Stimulated activated CD8-positive, alpha-beta memory T cell treated with anti-CD3 and anti-CD28 coated beads, Interleukin-7, amount 100 ng/mL, for 4 hours (primary cell): ENCODE measurements at places on chromosomes 4 and X.

DNA sequence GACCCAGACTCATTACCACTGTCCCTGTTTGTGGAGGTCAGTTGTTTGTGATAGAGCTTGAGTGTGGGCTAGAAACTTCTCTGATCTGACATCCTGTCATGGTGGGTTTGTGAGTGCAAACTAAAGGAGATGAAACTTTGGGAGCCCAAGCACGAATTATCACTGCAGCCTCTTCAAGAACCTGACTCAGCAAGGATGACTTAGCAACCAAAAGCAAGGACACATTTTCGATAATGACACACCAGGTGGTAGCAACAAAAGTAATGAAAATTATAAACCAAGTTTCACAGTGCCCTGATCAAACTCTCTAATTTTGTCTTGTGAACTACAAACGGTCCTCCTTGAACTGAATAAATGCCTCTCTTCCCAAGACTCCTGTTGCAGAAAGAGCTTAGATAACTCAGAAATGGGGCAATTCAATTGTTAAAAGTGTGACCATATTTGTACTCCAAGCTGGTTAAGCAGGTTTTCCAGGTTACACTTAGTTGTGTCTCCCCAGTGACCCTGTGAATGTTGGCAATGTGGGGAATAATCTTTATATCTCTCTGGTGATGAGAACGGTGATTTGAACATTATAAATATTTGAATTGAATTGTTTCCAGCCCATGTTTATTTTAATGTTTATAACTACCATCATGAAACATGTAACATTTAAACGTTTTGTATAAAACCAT lies 52.6 kb upstream of the ATP8A1 start:
- no peak for DNase-seq

DNA sequence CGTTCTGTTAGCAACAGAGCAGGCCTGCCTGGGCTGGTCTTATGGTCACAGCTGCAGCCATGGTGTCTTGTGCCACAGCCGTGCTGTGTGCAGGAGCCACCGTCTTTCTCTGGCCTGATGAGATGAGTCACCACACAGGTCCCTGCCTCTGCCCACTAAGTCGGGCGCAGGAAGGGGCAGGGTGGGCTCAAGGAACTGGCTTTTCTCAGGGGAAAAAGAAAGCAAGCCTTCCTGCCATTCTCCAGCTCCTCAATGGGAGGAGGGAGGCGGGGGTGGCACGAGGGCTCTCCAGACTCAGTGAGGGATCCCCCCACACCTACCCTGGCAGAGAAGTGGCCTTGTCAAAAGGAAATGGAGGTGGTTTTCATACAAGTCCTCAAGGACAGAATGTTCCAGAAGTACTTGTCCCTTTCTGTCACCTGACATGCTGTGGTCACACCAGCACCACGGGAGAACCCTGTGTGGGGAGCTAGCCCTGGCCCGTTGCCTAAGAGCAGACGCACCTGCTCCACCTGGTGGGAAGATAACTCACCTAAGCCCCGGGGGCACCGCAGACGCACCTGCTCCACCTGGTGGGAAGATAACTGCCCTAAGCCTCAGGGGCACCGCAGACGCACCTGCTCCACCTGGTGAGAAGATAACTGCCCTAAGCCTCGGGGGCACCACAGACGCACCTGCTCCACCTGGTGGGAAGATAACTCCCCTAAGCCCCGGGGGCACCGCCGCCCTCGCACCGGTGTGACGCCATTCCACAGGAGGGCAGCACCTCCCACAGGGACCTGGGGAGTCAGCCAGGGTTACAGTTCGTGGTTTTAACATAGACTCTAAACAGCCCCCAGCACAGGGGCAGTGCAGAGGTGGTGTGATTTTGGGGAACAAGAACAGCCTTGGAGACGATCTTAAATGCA lies 18.5 kb downstream of the UVSSA start:
- DNase-seq = no peak

GRCh38 chr4:113398441-113399143 lies 349.1 kb downstream of the ANK2 start:
- DNase-seq = no peak

- no peak for DNase-seq
These were observed 706.5 kb downstream of the CCSER1 start for GRCh38 chr4:90833706-90834105.
